ENCODE measurements at places on chromosomes 2 and 18.

DNA sequence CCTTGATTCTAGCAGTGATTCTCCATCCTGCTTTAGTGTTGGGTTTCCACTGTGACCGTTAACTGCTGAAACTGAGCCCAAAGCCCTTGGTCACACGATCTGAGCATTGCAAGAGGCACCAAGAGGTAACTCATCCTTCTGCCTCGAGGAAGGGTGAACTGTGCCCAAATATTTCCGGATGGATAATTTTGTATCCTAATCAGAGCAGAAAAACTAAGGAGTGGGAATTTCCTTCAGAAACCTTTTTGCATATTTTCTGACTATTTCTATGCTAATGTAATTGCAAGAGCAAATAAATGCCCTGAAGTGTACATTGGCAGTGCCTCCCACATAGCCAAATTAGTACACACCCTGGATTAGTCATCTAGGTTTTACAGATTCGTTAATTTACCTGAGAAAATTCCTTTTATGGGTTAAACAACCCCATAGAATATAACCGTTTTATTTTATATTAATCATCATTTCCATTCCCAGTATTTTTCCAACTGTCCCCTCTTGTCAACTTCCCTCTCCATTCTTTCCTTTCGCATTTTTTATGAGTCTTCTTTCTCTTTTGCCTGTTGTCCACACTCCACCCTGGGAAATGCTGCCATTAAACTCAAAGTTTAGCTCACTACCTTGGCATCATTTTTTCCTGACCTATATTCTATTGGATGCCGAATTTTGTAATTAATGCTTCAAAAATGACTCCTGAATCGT, 31.7 kb upstream of the COBLL1 start:
- no peak for DNase-seq

GRCh38 chr18:5461041-5461440, 82.8 kb downstream of the EPB41L3 start:
- DNase-seq = no peak

DNA sequence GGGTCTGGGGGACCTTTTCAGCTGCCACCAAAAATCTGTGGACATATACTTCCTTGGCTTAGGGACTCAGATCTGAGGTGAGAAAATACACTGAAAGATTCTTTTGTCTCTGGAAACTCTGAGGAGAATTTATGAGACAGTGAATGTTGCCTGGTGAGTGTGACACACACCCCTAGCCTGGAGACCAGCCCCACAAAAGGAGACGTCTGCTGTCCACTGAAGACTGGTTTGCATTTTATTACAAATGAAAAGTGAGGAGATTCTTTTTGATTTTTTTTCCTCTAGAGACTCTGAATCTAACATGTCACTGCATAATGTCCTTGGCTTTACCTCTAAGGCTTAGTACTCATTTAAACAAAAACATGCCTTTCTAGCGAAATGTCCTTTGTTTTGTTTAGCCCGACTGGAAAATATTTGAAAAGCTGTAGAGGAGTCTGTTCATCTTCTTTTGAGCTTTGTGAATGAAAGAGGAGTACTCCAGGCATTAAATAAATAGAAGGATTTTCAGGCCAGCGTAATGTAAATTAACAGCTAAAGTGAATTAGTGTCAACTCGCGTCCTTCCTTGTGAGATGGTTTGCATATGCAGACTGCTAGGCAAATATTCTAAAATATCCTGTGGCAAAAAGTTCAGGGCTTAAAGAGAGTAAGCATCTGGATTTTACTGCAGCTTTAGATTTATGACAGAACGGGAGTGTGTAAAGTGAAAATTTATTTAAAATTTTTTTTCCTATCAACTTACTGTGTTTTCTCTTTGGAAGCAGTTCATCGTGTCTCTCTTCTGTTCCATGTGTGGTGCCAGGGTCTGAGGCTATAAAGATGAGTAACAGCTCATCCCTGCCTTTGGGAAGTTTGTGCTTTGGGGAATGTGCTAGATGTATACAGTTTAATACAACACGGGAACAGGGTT, 125.4 kb downstream of the VWA3B start:
- DNase-seq = no peak

DNA sequence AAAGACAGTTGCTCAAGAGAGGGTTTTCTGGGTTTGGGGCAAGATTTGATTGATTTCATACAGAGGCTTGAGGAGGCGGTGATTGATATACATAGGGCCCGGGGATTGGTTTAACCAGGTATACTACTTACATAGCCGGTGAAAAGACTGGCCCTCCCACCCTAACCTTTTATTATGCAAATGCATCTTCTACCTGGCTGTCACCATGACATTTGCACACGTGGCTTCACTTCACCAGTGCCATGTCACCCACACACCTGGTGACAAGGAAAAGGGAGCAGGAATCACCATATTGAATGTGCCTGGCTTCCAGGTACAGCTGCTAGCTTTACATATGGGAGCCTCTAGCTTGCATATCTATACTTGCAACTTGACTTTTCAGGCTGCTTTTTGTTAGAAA, 9.7 kb downstream of the ERMN start:
- no peak for DNase-seq

DNA sequence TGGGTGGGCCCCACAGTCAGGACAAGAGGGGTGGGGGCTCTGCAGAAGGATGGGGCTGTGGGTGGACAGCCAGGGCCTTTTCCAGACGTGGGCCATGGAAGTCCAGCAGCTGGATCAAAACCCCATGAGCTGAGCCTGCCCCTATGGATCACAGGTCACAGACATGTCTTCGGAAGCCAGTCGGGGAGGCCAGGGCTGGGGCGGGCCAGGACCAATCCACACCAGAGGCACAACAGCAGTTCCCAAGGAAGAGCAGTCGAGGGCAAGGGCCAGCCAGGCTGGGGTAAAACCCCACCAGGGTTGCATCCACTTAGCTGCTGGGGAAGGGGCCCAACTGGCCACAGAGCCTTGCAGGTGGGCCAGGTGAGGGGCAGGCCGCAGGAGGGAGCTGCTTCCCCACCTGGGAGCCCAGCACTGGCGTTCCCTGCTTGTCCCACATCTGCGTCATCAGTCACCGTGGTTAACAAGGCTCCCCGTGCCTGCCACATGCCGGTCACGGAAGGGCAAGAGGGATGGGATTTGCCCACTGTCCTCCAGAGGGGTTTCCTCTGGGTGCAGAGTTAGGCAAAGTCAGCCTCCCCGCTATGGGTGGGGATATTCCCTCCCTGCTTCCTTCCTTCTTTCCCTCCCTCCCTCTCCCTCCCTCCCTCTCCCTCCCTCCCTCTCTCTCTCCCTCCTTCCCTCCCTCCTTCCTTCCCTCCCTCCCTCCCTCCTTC, 46.4 kb upstream of the ODC1 start:
- DNase-seq = no peak

DNA sequence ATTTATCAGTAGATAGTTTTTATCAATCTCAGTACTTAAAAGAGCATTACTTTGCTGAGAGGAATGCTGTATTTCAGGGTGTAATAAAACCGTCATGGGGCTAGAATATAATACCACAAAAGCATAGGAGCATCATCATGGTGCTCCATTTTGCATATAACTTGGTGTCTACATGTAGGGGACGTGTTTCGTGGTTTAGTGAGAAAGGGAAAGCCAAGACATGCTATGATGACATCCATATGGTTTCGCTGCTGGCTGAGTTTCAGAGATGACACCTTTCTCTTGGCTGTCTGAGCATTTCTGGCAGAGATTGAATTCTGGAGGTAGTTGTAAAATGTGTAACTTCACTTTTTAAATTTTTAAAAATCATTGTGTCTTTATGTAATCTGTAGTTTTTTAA, 32.4 kb downstream of the WDR43 start:
- DNase-seq = no peak
